Activated T-helper 1 cell treated with Interleukin-2 at 50 U/mL for 16 hours (primary cell): ENCODE measurements at places on chromosomes 3 and 15.

DNA sequence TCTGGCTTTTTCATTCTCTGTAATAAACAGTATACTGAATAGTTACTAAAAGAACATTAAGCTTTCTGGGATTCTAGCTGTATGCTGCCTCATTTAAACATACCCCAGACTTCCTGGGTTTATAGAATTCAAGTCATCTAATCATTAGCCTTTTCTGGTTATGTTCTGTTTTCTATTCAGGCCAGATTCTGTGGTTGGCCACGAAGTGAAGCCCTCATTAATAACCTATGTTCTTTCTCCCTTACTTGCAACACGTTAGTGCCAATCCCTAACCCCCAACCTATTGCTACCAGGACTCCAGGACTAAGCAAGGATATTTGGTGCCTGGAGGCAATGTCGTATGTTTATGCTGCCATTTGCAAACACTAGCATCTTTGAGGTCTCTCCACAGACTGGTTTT, 28.6 kb upstream of the MTMR10 start:
- no peak for DNase-seq

GRCh38 chr3:12984023-12984823, 89.0 kb downstream of the IQSEC1 start:
- DNase-seq, result peak; percentile 17

- no peak for DNase-seq
Measured at GRCh38 chr3:131605916-131606315, 103.1 kb upstream of the MRPL3 start.

GRCh38 chr3:141877911-141878310, 1.5 kb downstream of the ATP1B3 start:
- DNase-seq, result no peak

GRCh38 chr15:91710080-91710698, 143.3 kb upstream of the SLCO3A1 start:
- no peak for DNase-seq

GRCh38 chr3:30342318-30343060, 263.9 kb upstream of the TGFBR2 start:
- DNase-seq, result no peak

DNA sequence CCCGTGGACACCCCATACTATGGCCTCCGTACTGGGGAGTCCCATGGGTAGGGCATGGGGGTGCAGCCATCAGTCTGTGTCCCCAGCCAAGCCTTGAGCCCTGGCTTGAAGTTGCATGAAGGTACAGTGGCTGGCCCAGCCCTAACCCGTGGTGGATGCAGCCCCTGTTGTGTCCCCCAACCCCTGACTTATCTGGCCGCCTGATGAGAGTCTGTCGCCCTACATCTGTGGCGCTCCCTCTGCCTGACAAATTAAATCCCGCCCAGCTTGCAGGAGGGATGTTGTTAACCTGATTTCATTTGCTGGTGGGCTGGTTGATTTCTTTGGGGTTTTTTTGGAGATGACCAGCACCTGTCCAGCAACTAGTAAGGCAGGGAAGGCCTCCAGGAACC, 186.1 kb downstream of the APBA2 start:
- DNase-seq, result no peak

DNA sequence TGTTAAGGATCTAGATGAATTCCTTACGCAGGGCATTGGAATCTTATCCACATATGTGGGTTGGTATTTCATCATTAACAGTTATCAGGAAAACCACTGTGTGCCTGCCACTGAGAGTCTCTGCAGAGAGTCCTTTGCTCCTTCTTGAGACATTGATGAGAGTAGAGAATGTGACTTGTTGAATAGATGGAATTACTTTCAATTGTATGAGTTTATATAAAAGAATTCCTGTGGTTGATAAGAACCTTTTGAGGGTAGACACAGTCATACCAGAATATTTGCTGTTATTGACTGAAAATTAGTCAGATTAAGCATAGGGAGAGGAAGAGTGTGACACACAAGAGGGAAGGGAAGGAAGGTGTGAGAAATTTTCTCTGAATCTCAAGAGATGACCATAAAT, 30.8 kb downstream of the ARHGEF26 start:
- DNase-seq, result no peak

DNA sequence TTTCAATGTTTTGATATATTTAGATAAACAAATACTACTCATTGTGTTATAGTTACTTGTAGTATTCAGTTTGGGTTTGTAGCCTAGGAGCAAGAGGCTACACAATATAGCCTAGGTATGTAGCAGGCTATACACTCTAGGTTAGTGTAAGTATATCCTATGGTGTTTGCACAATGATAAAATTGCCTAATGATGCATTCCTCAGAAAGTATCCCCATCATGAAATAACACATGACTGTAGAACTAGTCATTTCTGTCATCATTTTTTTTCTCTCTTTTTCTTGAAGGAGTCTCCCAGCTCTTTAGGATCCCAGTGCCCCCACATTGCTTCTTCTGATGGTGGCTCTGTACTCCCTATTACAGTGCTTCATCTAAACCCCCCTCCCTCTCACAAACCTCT, 157.7 kb upstream of the CADPS start:
- DNase-seq, result no peak

- no peak for DNase-seq
Measured at GRCh38 chr15:85116066-85116465, 134.4 kb downstream of the PDE8A start.

- no peak for DNase-seq
Measured at GRCh38 chr3:160685144-160685766, 8.3 kb downstream of the ARL14 start.

DNA sequence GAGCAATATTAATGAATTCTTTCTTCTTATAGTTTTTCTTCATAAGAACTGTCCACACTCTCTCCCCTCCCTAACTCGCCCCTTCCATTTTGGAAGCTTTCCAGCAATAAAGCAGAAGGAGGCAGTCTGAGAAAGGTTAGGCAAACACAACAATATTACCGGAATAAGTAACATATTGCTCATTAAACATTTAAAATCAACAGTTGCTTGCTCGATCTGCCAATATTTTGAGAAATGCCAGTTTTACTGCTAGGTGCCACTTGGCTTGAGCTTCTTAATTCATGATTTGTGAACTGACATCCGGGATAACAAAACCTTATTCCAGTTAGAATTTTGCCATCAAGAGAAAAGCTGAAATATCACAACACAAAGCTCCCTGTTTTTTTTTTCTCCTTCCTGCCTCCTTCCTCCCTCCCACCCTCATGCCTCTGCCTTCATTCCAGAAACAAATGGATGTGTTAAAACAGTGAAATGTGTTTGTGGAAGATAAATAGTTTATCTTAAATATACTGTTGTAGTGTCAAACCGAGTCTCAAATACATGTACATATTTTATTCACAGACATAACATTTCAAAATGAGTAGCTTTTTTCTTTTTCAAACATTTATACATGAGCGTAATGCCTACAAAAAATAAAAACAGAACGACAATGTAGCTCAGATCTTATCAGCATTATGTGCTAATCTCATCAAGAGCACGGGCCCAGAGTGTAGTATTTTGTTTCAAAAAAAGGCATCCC, 253.7 kb downstream of the GAP43 start:
- no peak for DNase-seq

- no peak for DNase-seq
Measured at GRCh38 chr3:132488151-132488550, 70.8 kb downstream of the DNAJC13 start.

DNA sequence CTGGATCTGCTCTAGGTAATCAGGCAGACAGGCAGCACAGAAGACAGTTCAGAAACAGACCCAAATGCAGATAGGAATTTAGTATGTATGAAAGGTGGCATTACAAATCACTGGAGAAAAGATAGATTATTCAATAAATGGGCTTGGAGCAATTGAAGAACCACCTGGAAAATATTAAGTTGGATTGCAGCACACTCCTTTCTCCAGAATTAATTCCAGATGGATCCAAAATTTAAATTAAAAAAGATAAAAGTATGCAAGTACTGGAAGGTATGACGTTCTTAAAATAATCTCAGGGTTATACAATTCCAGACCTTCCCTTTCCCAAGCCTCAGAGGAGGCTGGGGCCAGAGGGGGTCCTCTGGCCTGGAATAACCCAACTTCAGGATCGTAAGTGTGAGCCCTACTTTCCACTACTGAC, 32.5 kb downstream of the HRH1 start:
- no peak for DNase-seq

GRCh38 chr15:48422401-48422800, 91.2 kb downstream of the DUT start:
- DNase-seq, result no peak

DNA sequence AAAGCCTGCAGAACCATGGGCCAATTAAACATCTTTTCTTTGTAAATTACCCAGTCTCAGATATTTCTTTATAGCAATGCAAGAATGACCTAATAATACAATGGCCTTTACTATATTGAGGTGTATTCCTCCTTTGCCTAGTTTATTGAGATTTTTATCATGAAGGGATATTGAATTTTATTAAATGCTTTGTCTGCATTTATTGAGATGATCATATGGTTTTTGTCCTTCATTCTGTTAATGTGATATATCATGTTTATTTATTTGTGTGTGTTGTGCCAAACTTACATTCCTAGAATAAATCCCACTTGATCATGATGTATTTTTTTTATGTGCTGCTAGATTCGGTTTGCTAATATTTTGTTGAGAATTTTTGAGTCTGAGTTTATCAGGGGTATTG, 36.2 kb downstream of the TOPAZ1 start:
- no peak for DNase-seq

DNA sequence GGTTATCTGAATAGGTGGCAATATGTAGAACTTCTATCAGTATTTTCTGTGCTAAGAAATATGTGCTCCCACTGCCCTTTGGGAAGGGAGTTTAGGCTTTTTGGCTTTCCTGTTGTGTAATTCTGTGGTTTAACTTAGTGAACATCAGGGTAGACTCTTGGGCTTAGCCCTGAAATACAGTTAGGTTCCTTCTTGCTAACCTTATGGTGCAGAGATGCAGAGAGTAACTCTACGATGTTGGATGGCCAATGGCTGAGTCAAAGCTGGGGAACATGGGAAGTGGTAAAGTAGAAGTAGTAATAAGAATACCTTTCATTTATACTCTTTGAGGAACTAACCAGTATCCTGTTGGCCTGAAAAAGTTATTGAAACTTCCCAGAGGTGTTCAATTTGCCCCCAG, 80.8 kb upstream of the IL12A start:
- no peak for DNase-seq

- DNase-seq, result no peak
Measured at GRCh38 chr3:187992609-187993008, 161.3 kb upstream of the LPP start.

- DNase-seq, result no peak
Measured at GRCh38 chr15:56053046-56053400, 59.6 kb upstream of the NEDD4 start.

- no peak for DNase-seq
Measured at GRCh38 chr3:3798631-3799113, 559 bp upstream of the LRRN1 start.

DNA sequence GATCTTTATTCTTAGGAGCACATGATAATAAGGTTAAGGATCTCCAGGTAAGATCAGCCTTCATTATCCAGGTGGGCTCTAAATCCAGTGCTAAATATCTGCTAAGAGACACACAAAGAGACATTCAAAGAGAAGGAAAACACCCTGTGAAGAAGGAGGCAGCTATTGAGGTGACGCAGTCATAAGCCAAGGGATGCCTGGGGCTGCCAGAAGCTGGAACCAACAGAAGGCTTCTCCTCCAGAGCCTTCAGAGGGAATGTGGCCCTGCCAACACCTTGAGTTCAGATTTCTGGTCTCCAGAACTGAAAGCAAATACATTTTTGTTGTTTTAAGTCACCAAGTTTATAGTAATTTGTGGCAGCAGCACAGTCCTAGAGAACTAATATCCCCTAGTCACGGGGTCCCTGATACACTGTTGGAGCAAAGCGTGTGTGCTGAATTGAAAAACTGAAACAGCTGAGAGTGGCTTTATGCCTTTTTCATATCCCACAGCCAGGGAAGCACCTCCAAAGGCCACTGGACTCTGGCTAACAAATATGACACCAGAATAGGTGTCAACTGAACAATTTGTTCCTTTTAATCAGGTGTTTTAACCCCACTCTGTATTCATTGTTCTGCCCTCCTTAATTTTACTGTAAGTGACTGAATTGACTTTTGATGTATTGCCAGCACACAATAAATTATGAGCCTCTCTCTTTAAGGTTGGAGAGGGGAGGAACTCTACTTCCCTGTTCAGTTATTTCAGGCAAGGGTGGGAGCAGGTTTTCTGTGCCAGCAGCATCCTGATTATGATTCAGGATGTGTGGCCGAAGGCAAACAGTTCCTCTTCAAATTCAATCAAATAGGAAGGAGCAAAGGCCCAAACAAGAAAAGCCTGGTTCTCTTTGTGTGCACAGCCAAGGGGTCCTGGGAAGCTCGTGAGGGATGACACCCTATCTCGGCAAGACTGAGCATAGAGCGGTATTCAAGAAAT, 151.8 kb upstream of the HES1 start:
- DNase-seq, result no peak

DNA sequence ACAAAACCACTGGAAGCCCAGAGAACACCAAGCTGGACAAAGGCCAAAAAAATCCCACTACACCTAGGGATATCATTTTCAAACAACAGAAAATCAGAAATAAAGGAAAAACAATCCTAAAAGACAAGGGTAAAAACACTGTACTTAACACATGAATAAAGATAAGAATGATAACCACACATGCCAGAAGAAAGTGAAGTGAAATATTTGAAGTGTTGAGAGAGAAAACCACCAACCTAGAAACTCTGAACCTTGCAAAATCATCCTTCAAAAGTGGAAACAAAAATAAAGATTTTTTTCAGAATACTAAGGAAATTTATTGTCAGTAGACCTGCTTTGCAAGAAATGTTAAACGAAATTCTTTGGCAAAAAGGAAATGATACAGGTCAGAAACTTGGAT, 45.1 kb downstream of the KPNA1 start:
- no peak for DNase-seq

DNA sequence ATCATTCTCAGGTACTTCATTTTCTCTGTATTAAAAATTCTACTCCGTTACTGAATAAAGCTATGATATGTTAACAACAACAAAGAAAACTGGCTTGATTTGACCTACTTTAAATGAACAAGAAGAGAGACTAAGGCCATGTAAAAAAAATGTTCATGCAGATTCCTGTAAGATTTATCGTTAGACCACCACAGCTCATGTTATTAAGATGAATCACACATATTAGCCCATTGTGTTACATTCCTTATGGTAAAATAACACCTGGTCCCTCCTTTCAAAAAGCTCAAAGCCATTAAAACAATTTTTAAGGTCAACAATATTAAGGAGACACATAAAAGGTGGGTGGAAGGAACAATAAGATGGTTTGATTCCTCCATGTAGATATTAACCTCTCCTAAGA, 6.3 kb downstream of the THOC7 start:
- DNase-seq, result no peak

DNA sequence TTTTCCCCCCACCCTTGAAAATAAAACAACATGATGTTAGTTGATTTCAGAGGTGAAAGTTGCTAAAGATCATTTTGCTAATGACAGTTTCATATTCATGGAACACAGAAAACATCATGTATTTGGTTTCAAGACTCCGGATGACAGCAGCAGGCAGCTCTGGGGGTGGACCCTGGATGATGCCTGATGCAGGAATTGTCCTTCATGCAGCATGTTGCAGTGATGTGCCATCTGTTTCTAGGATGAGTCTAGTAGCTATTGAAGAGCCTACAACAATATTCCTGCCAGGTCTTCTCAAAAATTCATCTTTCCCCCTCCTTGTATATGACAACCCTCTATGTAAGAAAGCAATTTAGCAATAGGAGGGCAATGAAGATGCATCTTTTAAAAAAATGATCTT, 108.3 kb downstream of the SV2B start:
- no peak for DNase-seq
